Activated CD4-positive, alpha-beta T cell treated with anti-CD3 and anti-CD28 coated beads, Interleukin-2, amount 50 U/mL, for 24 hours (primary cell): ENCODE measurements at places on chromosomes 7 and 10.

GRCh38 chr7:156732091-156732625, 91.6 kb downstream of the RNF32 start:
- DNase-seq, result no peak

GRCh38 chr10:43308986-43309385, 42.1 kb upstream of the RASGEF1A start:
- DNase-seq, result no peak

DNA sequence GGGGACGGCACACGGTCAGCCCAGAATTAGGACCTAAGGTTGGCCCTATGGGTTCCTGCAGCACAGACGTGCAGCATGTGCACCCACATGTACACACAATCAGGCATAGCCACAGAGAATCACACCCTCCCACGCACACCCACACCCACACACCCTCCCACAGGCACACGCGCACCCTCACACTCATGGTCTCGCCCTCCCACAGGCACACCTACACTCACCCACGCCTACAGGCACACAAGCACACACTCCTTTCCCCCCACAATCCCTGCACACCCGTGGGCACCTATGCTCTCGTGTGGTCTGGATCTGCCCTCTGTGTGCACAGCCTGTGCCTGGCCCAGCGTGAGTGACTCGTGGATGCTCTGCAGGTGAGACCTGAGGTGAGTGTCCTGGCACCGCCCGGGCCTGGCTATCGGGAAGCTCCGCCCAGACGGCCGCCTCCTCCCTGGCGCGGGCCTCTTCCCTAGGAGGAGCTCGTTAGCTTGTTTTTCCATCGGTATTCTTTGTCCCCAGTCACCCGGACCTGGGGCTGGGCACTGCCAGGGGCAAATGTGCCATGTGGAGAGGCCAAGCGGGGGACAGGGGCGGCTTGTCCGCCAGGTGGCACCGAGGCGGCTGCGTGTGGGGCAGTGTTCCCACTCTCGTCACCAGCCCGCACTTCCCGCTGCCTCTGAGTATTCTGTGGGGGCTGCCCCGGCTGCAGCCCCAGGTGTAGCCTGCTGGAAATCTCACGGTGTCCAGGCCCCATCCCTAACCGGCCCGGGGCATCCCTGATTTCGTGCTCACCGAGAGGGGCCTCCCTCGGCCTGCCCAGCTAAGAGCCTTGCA, 110.2 kb upstream of the FAM20C start:
- no peak for DNase-seq

- no peak for DNase-seq
Measured at GRCh38 chr7:135770139-135770710, 21.6 kb upstream of the FAM180A start.

DNA sequence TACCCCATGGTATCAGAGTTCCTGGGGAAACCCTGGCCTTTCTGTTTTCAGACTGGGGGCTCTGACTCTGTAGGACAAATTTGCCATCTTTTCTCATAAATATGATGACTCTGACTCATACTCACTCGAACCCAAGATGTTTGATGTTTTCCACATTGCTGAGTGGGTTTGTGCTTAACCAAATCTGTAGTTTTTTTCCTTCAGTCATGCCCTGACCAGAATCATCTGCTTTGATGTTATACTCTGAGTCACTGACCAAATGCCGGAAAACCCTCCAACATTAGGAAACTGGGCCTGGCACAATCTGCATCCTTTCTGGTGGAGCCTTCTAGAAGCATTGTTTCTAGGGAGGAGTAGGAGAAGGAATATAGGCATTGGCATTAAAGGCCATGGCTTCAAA, 118.7 kb downstream of the C10orf105 start:
- no peak for DNase-seq

DNA sequence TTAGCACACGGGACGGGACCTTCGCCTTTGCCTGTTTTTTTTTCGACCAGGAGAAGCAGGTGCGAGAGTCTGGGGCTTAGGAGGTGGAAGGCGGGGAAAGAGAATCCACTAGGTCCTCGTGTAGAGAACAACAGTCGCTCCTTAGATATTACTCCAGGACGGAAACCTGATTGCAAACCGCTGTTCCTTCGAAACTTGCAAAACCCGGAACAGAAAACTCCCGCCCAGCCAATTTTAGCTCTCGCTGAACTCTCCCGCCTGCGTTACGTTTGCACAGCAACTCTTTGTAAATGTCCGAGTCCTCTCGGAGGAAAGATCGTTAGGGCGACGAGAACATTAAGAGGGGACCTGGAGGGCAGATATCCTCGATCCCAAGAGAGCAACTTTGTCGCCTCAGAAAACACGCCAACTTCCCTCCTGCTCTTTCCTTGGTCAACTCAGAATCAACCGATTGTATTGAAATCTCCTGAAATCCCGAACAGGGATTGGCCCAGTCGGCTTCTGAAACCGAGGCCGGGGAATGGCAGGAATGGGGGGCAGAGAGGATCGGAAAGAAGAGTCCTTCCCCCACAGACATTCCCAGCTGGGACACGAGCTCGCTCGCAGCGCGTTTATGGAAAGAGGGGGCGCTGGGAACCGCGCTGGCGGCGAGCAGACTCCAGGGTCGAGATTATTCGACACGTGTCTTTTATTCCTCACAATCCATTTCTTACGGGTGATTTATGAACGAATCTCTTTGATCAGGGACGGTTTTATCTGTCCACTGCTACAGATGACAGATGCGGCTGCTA, 9.9 kb downstream of the TWIST1 start:
- no peak for DNase-seq

DNA sequence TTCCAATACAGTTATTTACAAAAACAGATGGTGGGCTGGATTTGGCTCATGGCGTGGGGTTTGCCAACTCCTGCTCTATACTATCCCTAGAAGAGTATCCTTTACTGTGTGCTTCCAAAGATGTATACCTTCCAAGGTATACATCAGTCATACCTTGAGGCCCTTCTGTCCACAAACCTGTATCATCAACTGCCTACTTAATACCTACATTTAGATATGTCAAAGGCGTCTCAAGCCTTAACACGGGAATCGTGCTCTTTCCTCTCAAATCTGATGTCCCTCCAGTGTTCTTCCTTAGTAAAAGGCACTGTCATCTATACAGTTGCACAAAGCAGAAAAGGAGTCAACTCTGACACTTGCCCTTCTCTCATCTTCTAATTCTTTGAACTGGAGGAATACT, 36.9 kb downstream of the NAMPT start:
- DNase-seq, result no peak

DNA sequence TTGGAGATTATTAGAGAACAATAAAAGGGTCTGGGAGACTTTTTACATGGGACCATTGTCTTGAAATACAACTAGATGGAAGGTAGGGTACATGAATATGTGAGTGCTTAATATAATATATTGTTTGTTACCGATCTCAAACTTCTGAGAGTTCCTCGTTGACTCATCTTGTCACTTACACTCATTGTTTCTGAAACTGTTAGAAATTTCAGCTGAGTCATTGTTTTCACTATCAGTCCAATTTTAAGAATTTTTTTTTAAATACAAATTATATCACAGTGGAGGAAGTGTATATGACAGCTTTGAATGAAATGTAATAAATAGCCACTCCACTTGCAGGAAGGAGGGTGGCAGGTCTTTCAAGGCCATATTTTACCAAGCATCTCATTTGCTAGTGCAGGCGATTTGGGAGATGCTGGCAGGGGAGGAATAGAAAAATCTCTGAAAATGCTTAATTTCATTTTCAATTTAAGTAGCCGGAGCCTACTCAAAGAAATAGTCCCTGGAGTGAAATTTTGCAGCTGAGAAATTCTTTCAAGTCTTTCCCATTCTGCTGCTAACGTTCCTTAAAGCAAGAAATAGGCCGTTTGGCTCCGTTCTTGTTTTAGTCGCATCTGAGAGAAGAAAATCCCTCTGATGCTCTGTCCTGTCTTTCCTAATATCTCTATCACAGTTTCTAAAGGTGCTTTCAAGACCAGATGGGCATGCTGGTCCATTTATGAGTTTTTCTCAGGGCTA, 1404.2 kb upstream of the CELF2 start:
- DNase-seq, result no peak

DNA sequence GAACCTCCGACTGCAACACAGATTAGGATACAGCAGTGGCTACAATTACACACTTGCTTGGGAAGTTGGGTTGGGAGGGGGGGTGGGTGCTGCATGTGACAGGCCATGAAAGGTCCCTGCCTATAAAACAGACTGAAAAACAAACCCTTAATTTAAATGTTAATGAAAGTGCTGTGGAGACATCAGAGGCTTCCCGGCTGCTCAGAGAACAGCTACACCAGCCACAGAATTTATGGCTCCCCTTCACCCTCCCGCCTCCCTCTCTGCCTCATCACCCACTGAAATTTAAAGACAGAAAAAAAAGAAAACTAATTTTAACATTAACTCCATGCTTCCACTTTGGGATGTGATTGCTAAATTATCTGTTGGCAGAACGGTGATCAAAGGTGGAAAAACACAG, 34.7 kb downstream of the FBXW4 start:
- no peak for DNase-seq

GRCh38 chr10:95644901-95645300, 11.6 kb downstream of the ALDH18A1 start:
- no peak for DNase-seq

DNA sequence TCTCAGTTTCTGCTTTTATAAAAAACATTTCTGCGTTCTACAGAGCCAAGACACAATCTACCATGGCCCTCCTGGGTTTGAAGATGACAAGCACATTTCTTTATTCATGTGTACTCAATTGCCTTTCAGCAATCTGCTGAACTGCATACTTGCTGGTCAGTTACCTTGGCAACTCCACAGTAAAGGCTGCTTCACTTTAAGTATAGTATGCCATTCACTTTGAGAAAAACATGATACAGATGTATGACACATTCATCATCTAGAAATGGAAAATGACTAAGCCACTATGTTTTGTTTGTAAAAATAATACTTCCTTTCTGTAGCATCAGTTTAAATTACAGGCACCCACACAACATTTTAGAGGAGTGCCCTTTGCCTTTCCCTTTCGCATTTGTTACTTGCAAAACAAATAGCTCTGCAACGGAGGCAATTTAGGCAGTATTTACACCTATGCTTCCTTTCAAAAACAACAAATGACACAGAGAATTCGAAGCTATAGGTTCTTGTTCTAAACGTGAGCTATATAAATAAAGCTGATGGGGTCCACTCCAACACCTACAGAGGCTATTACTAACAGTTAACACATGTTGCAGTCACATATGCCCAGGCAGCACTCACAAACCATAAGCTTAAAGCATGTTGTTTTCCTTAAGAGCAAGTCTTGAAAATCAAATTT, 23.5 kb downstream of the SGCE start:
- no peak for DNase-seq

DNA sequence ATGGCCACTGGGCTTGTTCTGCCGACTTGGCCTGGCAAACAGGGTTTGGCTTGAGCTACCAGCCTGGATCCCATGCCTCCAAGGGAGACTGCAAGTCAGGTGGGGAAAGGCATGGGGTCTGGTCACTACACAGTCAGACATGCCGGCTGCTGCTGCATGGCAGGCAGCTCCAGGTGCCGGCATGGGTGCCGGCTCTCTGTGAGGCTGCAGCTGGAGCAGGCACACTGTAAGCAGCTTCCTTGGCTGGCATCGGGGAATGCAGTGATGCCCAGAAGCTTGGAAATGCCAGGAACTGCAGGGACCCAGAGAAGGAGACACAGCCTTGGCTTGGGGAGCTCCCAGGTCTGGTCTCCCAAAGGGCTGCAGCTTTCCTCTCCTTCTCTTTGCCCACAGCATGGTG, 305.5 kb upstream of the NRG3 start:
- DNase-seq, result no peak

DNA sequence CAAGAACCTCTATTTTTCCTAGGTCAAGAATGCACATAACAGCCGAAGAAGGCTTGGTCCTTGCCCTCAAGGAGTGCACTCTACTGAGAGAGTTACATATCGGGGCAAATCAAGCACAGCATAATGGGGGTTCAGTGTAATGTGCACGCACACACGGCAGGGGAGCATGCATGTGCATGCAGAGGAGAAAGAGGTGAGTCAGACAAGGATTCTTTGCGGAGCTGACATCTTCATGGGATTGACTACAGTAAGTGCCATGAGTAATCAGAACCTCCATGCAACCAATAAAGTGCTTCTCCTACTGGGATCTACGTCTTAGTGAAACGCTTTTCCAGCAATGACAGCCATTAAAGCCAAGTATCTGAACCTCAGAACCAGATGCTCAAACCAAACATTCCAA, 123.6 kb downstream of the RNF216 start:
- no peak for DNase-seq

DNA sequence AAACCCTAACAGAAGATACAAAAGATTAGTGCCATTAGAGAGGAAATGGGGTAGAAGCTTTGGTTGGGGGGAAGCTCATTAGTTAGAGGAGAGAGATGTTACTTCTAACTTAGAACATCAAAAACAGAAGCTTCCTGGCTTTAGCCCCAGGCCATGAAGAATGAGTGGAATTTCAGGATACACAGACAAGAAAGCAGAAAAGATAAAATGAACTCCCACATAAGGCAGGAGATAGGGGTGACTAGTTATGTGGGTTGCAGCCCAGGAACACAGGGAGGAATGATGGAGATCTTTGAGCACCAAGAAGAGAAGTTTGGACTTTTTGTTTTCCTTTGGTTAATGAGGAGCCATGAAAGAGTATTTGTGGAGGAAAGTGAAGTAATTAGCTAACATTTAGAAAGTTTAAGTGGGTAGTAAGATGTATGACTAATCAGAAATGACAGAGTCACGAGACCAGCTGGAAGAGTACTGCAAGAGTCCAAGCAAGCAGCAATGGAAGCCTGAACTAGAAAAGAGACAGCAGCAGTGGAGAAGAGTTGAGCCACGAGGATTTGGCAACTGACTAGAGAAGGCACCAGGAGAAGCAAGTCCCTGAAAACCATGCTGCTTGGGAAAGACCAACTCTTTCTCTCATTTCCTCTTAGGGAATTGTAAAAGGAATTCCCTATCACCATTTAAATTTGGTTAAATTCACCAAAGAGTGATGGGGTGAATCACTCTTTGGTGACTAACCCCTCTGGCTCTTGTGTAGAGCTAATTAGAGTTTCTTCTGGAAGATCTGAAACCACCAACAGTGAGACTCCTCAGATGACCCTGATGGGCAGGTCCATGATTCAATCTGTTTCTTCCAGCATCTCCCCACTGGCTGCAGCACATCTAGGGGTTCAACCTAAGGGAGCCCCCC, 131.9 kb downstream of the KCNMA1 start:
- no peak for DNase-seq

DNA sequence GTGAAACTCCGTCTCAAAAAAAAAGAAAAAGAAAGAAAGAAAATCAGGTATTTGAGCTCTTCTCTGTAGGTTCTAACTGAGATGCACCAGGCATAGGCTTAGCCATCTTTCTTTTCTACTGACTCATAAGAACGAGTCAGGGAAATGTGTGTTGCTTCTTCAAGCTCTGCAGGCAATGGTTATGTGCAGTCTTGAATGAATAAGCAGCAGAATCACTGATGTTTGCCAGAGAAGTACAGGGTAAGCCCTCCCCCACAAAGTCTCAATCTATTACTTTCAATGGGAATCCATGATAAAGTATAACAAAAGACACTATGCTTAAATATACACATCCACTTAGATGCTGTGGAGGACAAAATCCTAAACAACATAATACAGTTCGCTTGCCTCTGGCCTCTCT, 239.2 kb downstream of the PARD3 start:
- DNase-seq, result no peak
